ENCODE measurements at places on chromosomes 1 and 21. TPM values are rescaled to one million over a fixed set of nuclear protein-coding genes. Genes with fewer than 3 reads are reported as not detected.

DNA sequence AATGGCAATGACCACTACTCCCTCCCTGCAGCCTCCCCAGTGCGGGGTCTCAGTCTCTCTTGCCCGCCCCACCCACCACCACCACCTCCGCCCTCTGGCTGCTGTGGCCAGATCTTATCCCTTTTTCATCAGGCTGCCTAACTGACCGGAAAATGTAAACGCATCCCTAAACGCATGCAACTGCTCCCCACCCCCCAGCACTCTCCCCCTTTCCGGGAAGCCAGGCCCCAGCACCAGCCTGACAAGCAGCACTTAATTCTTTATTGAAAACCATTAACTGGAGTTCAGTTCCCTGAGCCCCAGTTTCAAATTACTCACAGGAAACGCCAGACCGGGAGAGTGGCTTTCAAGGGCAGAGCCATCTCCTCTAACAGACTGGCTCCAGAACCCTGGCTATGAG is 147.7 kb downstream of the DMRTA2 start:
- H3K27me3 ChIP-seq: peaks cover 2% of the 10 kb centered on the region
- H3K4me3 ChIP-seq: no peak overlapping the region
- no peaks in the 10 kb centered on the region for H3K36me3 ChIP-seq

Gene S100A2
- 1.8 TPM for total RNA-seq

Gene PLA2G2F
- not detected for total RNA-seq

GRCh38 chr1:177571485-177572076 is 398.3 kb downstream of the SEC16B start:
- no peaks in the 10 kb centered on the region for H3K4me1 ChIP-seq
- no peak overlapping the region for H3K27ac ChIP-seq
- H3K4me3 ChIP-seq: no peak overlapping the region
- no peak for DNase-seq

- DNase-seq: no peak
- no peaks in the 10 kb centered on the region for H3K4me1 ChIP-seq
- no peaks in the 10 kb centered on the region for H3K27me3 ChIP-seq
Observed at GRCh38 chr1:113392541-113393128, 2.3 kb downstream of the MAGI3 start.

DNA sequence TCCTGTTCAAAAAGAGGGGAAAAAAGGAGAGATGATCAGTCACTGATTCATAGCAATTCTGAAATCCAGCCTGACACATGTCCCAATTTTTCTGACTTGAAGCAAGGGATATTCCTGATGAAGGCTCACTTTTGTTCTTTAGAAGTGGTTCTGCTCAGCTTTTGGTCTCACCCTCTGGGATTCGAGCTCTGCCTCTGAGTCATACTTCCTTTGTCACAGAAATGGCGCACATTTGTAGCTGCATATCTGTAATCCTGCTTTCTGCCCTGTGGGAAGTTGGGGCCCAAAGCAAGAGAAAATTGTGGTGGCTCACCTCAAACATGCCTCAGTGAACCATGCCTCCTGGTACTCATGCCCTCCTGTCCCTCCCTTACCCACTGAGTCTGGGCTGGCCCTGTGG is 22.3 kb upstream of the FAM78B start:
- H3K27me3 ChIP-seq: no peaks in the 10 kb centered on the region
- no peak overlapping the region for H3K27ac ChIP-seq
- no peaks in the 10 kb centered on the region for H3K4me1 ChIP-seq
- no peaks in the 10 kb centered on the region for H3K36me3 ChIP-seq
- no peak for DNase-seq
- no peak overlapping the region for H3K4me3 ChIP-seq

Gene PIK3CD
- 21.0 TPM for total RNA-seq

Gene MYCL
- total RNA-seq: 1.2 TPM

GRCh38 chr1:116684575-116684974 is 17.0 kb upstream of the IGSF3 start:
- H3K36me3 ChIP-seq: no peaks in the 10 kb centered on the region
- H3K27me3 ChIP-seq: no peaks in the 10 kb centered on the region
- no peaks in the 10 kb centered on the region for H3K4me1 ChIP-seq

- DNase-seq: no peak
- H3K4me3 ChIP-seq: no peak overlapping the region
- no peaks in the 10 kb centered on the region for H3K4me1 ChIP-seq
- H3K36me3 ChIP-seq: no peaks in the 10 kb centered on the region
- H3K27ac ChIP-seq: no peak overlapping the region
- H3K27me3 ChIP-seq: no peaks in the 10 kb centered on the region
Observed at GRCh38 chr1:209037064-209037463, 546.5 kb upstream of the CAMK1G start.

DNA sequence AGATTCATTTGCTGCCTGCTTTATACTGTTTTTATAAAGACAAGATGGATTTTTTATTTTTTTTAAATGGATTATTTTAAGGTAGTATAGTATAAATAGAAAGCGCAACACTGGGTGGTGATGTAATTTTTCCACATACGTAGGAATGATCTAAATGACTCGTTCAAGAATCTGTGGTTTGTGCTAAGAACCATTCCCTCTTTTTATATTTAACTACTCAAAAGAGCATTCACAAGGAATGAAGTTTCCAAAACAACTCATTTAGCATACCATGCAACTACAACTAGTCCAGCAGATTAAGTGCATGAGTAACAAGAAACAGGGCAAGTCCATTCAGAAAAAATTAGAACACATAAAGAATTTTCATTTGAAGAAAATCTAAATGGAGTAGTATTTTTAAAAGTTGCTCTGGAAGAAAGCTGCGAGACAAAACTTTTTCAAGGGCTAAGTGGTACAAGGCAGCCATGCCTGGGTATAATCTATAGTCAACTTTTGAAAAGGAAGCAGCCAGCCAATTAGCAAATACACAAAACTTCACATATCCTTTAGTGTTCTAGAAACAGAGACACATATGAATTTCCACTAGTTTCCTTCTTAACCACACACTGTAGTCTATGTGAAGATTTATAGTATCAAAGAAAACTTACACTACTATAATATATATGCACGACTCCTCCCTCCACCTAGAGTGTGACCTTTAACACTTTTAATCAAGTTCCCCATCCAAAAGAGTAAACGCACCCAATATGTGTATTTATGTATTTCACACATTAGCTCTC is 23.4 kb downstream of the GTF2B start:
- H3K4me3 ChIP-seq: no peak overlapping the region
- H3K4me1 ChIP-seq: no peaks in the 10 kb centered on the region
- H3K27me3 ChIP-seq: no peaks in the 10 kb centered on the region
- no peak overlapping the region for H3K27ac ChIP-seq

DNA sequence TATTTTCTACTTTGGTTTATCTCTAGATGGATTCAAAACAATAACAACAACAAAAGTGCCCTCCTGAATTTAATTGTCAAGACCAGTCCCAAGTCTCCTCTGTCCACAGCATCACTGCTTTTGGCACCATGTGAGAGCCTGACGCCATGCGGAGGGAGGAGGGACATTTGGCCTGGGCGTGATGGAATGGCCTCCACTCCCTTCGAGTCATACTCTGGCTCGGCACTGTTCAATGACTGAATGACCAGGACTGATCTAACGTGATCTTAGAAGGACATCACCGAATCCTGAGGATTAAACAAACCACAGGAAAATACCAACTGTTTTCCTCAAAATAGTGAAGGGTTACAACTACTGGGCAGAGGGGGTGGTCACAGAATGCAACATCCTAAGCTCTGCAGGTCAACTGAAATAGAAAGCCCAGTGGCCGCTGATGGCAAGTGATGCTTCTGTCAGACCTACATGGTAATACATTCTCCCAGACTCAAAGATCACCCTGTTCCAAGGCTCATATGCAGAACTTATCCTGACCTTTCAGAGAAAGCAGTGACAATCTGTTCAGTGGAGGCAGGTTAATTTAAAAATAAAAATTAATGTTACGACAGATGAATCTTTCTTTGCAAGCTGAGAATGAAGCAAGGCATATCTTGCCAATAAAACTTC is 19.1 kb downstream of the SRSF4 start:
- H3K27me3 ChIP-seq: no peaks in the 10 kb centered on the region
- DNase-seq: peak; percentile 80
- no peak overlapping the region for H3K27ac ChIP-seq
- peaks cover 8% of the 10 kb centered on the region for H3K36me3 ChIP-seq

Gene CREG1
- 127 TPM for total RNA-seq
